ENCODE measurements at places on chromosomes 3 and 15. TPM values are rescaled to one million over a fixed set of nuclear protein-coding genes. Genes with fewer than 3 reads are reported as not detected.

The TM4SF18 gene
- total RNA-seq = 8.3 TPM

The CIDEC gene
- total RNA-seq = not detected

The SLC26A6 gene
- 7.4 TPM for total RNA-seq

The ZSCAN2 gene
- 24.3 TPM for total RNA-seq

The ZBBX gene
- 8.9 TPM for total RNA-seq
